ENCODE measurements at places on chromosomes 4 and X.
A peak's percentile ranks its signal among the peaks of the same experiment; 100 is the strongest.

GRCh38 chrX:2589186-2590020 lies 88.6 kb upstream of the DHRSX start:
- no peak for DNase-seq

DNA sequence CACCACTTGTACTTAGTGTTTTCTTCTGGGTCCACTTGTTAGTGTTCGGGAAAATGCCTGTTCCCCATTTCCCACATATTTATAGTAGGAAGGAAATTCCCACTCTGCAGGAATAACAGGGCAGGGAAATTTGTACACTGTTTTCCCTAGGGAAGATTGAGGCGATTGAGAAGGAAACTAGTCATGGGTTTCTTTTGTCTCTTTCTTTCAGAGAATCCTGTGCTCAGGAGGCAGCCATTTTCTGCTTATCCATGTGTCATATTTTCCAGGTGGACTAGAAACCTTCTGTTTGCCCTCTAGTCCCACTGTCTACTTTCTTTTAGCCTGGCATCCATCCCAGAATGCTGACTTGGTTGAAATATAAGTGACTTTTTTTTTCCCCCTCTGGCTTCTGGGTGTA lies 299.1 kb upstream of the ANKRD50 start:
- DNase-seq: no peak

GRCh38 chr4:160299608-160300007 lies 1196.7 kb downstream of the RAPGEF2 start:
- no peak for DNase-seq

DNA sequence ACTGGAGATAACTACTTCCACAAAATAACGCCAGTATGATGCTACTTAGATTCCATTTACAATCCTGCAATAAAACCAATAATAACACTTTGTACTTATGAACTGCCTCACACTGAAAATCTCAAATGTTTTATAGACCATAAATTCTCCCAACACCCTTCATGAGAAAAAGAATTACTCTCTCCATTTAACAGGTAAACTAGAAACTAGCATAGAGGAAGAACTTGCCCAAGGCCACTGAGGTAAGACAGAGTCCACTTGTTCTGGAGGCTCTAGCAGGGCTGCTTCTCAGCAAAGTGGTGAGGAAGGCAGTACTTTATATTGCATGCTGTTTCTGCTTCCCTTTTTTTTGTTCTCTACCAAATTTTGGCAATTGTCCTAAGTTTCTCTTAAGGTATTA lies 11.5 kb upstream of the BMP3 start:
- DNase-seq: no peak

DNA sequence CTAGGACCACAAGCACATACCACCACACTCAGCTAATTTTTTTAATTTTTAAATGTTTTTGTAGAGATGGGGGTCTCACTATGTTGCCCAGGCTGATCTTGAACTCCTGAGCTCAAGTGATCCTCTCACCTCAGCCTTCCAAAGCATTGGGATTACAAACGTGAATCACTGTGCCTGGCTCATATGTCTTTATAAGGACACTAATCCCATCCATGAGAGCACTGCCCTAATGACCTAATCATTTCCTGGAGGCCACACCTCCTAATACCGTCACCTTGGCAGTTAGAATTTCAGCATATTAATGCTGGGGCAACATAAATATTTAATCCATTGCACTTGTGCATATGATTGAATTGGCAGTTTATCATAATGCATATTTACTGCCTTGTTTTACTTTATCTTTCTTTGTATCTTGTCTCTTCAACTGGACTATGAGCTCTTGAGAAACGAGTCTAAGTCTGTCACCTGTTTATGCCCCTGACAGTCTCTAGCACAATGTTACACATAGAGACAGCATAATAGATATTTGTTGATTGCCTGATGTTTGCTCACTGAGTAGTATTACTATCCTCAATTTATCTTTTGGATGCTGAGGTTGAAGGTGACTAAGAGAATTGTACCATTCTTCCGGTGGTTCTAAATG lies 172.0 kb downstream of the AASDH start:
- no peak for DNase-seq

- DNase-seq: no peak
Measured at GRCh38 chr4:100982345-100982744, 365.0 kb downstream of the PPP3CA start.

DNA sequence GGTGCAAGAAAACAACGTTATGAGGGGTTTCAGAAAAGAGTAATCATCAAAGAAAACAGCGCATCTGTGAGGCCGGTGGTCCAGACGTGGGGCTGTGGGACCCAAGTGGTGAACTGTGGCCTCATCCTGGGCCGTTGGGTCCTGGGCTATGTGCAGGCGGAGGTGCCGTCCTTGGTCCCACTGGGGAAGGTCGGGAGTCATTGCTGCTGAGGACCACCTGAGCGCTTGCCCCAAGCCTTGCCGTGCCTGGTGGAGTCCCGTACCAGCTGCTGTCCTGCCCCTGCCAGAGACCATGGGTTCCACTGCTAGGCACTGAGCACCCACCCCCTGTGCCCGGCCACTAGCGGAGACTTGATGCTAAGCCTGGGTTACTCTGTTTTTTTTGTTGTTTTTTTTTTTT lies 25.5 kb upstream of the UVSSA start:
- DNase-seq: no peak

DNA sequence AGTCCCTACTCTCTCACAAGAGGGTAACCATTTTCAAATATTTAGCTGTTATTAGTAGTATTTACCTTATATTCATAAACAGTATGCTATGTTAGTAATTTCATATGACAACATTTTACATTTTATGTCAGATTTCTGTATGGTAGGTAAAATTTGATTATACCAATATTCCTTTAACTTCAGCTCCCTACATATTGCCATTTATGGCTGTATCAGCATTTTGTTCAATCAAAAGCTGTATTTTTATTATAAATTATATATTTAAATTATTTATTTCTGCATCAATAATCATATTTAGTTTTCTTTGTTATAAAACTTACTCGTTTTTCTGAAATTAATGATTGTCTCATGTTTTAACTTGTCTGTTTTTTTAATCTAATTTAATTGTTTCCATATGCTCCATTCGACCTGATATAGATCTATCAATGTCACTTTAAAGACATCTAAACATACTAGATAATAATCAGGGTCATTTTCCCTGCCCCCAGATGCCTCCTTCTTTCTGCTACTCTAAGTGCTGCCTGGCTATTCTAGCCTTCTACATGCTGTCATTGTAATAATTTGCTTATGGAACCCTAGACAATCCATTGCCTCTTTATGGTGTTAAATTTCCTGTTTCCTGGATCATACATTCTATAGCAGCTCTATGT lies 1976.7 kb upstream of the ADGRL3 start:
- no peak for DNase-seq

DNA sequence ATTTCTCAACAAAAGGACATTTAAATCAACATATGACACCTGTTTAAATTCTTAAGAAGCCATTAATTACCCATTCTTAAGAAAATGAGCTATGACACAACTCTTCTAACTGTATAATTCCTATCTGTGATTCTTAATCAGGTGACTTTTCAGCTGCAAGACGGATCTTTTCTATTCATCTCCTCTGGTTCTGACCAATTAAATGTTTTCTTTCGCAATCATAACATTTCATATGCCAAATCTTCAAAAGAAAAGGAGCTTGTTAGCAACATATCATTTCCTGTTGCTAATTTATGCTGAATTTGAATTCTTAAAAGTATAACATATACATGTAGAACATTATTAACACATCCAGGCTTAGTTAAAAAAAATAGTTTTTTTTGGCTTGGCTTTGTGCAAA lies 62.5 kb downstream of the SEL1L3 start:
- no peak for DNase-seq

DNA sequence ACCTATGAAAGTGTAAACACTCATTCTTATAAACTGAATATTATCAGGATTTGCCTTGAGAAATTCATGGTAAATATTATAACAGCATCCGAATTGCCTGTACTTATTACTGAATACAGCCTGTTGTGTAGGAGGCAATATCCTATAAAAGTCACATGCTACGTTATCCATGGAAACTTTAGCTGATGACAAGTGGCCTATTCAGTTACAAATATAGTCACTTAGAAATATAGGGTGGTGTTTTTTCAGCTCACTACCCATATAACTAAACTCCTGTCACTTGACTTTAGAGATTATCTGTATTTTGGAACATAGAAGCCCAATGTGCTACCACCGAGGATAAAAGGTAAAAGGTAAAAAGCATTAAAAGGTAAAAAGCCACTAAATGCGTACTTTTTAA lies 493.4 kb downstream of the INPP4B start:
- no peak for DNase-seq

- no peak for DNase-seq
Measured at GRCh38 chr4:64022560-64022959, 386.7 kb downstream of the TECRL start.

DNA sequence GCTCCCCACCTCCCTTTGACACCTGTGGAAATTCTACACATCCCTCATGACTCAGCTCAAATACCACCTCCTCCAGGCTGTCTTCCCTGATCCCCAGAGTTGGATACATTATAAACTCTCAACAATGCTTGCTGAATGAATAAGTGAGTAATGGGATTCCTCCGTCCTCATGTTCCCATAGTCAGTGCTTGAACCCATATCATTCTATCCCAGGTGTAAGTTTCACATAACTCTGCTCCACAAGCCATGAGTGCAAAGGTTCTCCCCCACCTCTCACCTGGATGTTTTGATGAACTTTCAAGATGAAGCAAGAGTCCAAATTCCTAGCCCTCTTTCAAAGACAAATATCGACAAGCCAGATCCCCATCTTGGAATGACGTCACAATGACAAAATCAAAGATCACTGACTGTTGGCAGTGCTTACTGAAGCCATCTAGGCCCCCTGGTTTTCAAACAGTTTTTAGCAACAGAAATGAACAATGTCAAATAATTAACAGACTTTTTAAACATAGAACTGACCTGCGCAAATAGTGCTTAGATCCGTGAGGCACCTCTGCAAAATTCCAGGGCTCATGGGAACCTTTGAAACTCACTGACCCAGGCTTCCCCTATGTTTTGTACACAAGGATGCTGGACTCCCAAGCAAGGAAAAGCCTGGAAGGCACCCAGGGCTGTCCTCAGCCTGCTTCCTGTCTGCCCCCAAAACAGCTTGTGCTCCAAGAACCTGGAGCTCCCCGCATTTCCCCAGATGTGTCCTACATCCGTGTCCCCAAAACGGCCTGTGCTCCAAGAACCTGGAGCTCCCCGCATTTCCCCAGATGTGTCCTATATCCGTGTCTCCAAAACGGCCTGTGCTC lies 4.0 kb downstream of the SLC2A9 start:
- DNase-seq: no peak

DNA sequence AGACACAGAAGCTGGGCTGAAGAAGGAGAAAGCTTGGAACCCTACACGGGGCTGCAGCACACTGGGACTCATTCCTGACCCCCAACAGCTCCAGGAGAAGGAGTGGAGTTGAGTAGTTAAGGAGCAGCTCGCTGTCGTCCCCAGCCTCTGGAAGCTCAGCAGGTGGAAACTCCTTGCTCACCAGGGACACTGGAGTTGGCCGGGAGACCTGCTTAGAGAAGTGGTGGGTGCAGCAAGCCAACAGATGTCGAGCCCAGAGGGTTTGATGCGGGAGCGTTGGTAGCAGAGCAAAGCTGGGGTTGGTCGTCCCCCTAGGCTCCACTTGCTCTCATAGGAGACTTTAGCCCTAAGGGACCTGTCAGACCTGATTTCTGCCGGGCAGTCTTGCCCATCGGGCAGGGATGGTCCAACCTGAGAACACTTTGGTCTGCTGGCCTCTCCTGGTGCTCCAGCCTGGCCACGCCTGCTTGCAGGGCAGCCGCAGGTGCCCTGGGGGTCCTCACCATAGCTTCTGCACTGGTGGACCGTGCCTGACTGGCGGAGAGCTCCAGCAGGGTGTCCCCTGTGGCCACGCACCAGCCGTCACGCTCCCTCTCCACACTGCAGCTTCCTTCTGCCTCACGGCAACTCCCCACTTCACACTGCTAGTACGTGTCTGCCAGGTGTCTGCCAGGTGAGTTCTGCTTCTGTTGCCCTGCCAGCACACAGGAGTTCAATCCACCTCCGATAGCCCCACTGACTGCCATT lies 353.7 kb downstream of the GASK1B start:
- DNase-seq: no peak

GRCh38 chr4:97216046-97216445 lies 927.2 kb downstream of the STPG2 start:
- DNase-seq: no peak

GRCh38 chr4:145484225-145484846 lies 2.7 kb downstream of the SMAD1 start:
- no peak for DNase-seq

- peak; percentile 80 for DNase-seq
Measured at GRCh38 chr4:38664706-38665401, 855 bp downstream of the KLF3 start.

DNA sequence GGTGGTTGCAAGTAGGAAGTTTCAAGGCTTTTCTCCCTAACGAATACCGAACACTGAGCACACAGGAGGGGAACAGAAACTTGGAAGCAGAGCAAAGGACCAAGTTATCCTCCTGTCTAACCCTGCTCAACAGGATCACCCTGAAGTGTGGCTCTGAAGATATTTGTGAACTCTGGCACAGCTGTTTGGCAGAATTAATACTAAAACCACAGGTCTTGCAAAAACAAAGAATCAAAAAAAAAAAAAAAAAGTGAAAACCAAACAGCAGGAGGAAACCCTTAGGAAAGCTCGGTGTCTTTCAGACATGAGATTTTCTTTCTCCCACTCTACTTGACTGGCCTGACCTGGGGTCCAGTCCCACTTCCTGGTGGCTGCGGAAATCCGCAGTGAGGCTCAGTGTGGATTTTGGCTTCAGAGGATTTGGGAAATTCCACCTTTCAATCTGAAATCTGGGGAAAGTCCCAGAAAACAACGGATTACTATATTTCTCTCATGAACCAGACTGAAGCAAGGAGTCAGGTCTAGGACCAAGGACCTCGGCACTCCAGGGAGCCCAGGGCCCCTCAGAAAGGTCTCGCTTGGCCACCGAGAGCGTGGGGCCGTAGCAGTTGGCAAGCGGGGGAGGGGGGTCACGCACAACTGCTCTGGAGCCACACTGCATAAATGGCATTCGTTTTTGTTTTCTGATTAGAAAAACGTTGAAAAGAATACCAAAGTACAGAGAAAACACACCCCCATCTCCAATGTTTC lies 867 bp downstream of the TIFA start:
- DNase-seq: no peak

GRCh38 chrX:9538544-9539045 lies 73.7 kb downstream of the TBL1X start:
- DNase-seq: no peak

DNA sequence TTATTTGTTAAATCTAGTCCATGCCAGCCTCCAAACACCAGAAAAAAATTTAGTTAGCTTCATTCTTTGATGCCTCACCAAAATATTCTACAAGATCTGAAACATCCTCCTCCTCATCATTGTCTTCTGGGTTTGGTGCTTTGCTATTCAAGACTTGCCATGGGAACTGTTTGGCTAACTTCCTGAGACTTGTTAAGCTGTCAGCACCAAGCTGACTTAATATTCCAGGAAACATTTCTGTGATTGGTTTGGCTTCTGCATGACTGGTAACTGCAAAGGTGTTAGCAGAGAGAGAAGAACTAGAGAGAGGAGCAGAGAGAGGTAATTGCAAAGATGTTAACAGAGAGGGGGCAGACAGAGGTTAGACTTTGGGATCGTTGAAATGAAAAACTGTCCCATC lies 101.3 kb downstream of the PALLD start:
- DNase-seq: no peak

GRCh38 chrX:12844319-12844718 lies 22.6 kb upstream of the TLR7 start:
- no peak for DNase-seq

- no peak for DNase-seq
Measured at GRCh38 chr4:107893171-107894137, 37.9 kb upstream of the CYP2U1 start.

- DNase-seq: no peak
Measured at GRCh38 chrX:51608766-51609165, 9.9 kb downstream of the CENPVL3 start.

Data from sciatic nerve (tissue), 2 donors.